ENCODE measurements at places on chromosomes 6 and 20. TPM values are rescaled to one million over a fixed set of nuclear protein-coding genes. Genes with fewer than 3 reads are reported as not detected.

SCUBE3 gene
- 0.30 TPM for total RNA-seq

MYMX gene
- not detected for total RNA-seq

FAM217A gene
- total RNA-seq: not detected

SLC4A11 gene
- 0.89 TPM for total RNA-seq

OXT gene
- total RNA-seq: not detected

KHDRBS2 gene
- total RNA-seq: not detected

RAET1L gene
- not detected for total RNA-seq

Data from bronchus fibroblast of lung (primary cell).